ENCODE measurements at places on chromosomes 7 and 10. TPM values are rescaled to one million over a fixed set of nuclear protein-coding genes. Genes with fewer than 3 reads are reported as not detected.

- DNase-seq, result peak; percentile 12
Observed at GRCh38 chr7:112383671-112384417, 66.4 kb upstream of the IFRD1 start.

GRCh38 chr10:63887023-63887589 lies 365.9 kb downstream of the REEP3 start:
- DNase-seq, result no peak

GRCh38 chr7:24871770-24872169 lies 108.2 kb downstream of the OSBPL3 start:
- no peak for DNase-seq

GRCh38 chr7:24279512-24279911 lies 4.5 kb upstream of the NPY start:
- DNase-seq, result no peak

DNA sequence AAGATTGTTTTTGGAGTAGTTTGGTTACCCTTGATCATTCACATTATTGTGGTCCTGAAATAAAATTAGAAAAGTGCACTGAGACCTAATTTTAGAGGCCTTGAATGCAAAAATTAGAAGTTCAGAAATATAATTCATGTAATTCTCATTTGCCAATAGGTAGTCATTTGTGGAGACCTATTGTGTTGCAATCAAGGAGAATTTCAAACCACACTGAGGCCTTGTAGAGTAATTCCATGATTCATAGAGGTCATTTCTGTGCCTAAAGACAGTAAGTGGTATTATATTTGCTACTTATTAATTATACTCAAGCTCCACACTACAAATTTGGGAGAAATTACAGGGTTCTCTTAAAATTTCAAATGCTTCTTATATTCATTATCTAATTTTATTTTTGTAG lies 946.8 kb upstream of the POT1 start:
- no peak for DNase-seq

DNA sequence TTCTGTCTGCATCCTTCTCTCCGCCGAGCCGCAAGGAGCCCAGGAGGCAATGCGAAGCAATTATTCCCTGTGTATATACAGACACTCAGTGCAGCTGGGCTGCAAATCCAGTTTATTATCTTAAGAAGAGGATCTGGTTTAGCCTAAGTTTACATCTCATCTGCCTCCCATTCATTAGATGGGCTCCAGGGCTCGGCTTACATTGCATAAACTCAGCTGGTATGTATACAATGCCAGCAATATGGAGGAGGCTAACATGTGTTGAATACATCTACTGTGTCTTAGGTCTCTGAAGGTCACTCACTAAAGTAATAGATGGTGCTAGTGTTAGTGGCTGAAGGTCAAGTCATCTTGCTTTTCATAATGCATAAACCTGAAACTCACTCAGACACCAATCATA lies 996.8 kb downstream of the KCNMA1 start:
- DNase-seq, result no peak

GRCh38 chr10:103111031-103111917 lies 81.8 kb downstream of the NT5C2 start:
- no peak for DNase-seq

GRCh38 chr7:44808914-44809393 lies 12.5 kb downstream of the PPIA start:
- no peak for DNase-seq

- DNase-seq, result no peak
Observed at GRCh38 chr7:117552660-117553059, 72.8 kb downstream of the CFTR start.

- no peak for DNase-seq
Observed at GRCh38 chr10:131452926-131453720, 141.6 kb upstream of the TCERG1L start.

GRCh38 chr7:70093205-70093904 lies 495.1 kb downstream of the AUTS2 start:
- DNase-seq, result no peak

GRCh38 chr7:25759286-25759685 lies 392.7 kb upstream of the NFE2L3 start:
- DNase-seq, result no peak

GRCh38 chr10:114761205-114762193 lies 60.1 kb upstream of the FHIP2A start:
- DNase-seq, result no peak

DNA sequence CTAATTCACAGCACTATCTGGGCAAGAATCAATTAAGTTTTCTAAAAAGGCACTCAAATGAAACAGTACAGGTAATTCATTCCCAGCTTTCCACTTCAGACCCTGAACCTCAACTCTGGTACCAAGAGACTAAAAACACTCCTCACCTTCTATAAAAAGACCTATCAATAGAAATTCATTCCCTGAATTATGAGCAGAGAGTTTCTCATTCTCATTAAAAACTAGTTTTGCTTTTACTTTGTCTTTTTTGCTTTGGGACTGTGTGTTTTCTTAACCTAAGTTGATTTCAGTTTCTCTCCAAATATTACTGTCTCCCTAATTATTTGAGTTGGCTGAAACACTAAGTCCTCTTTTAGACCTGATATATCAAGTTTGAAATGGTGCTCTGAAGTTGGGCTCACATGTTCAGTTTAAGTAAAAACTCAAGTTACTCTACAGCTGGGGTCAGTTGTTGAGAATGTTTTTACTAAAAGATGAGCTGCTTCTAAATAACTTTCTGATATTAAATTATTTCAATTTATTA lies 189.5 kb downstream of the JAZF1 start:
- no peak for DNase-seq

GRCh38 chr10:27134371-27134770 lies 19.8 kb downstream of the YME1L1 start:
- DNase-seq, result no peak

DNA sequence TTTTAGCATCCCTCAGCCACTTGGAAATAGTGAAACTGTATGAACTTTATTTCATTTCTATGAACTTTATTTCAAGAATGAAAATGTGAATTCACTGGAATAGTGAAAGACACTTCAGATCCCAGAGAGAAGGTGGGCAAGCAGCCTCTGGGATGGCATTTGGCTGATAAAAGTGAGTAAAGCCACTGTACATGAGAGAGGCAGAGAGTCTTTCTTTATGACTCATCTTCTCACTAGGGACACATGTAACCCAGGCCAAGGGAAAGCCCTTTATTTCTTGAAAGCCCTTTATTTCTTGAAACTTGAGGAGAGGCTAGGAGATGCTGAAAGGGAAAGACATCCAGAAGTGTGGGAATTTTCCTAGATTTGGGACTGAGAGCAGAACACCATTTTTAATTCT lies 148.9 kb upstream of the SMIM30 start:
- DNase-seq, result no peak

GRCh38 chr10:96497391-96497790 lies 16.3 kb downstream of the TLL2 start:
- no peak for DNase-seq

DNA sequence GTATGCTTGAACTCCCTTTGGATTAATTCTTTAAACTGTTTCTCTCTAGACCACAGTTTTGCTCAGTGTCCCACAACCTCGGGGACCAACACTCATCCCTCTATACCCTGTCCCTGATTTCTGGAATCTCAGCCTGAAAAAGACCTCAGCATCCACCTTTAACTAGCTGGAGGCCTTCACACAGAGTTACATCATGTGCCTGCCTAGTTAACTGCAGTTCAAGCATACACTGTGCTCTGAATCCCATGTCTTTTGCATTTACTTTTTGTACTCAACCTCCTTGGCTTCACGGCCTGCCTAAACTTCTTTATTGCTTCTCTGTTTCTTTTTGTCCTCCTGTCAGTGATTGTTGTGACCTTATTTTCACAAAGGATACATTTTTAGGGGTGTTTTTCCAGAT lies 66.7 kb downstream of the PRKG1 start:
- no peak for DNase-seq

DNA sequence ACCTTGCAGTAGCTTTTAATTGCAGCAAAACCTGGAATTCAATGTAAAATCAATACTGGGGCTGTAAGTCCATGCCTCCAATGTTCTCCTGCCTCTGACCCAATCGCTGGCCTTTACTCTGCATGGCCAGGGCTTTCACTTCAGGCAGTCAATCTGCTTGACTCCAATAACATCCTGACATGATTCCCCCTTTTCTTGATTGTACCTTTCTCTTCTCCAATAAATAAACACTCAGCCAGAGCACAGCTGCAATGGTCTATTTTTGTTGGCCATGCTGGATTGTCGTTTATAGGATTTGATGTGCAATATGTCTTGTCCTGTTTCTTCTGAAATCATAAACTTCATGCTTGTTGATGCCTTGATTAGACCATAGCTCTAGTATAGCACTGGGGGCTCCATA lies 97.8 kb upstream of the COL1A2 start:
- no peak for DNase-seq

DNA sequence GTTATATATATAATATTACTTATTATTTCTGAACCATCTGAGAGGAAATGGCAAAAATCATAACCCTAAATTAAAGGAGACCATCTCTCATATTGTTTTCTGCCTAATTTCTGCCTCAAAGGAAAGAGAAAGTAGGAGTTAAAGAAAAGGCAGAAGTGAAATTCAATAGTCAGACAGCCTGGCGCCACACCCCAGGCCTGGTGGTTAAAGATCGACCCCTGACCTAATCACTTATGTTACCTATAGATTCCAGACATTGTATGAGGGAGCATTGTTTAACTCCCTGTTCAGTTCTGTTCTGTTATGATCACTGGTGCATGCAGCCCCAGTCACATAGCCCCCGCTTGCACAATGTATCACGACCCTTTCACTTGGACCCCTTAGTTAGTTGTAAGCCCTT lies 24.9 kb upstream of the CHST3 start:
- DNase-seq, result no peak

- no peak for DNase-seq
Observed at GRCh38 chr10:680146-680545, 9.3 kb downstream of the DIP2C start.

DNA sequence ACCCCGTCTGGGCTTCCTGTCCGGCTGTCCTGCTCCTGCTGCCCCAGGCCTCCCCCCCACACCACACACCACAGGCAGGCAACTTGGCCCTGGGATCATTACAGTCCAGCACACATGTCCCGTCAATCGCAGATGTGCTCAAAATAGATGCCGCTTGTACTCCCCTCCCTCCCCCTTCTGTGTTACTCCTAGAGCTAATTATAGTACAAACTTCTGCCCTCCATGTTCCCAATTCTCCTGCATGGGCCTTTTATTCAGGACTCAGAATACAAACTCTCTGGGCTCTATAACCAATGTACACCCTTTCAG lies at the start of gene SYNPO2L:
Gene SYNPO2L (minus strand): TSS at position 40 of the 309 bp plus-strand sequence. CDS start 107 bp downstream, outside the sequence.
- DNase-seq, result no peak

- DNase-seq, result no peak
Observed at GRCh38 chr10:43193496-43194080, 55.3 kb downstream of the CSGALNACT2 start.

DNA sequence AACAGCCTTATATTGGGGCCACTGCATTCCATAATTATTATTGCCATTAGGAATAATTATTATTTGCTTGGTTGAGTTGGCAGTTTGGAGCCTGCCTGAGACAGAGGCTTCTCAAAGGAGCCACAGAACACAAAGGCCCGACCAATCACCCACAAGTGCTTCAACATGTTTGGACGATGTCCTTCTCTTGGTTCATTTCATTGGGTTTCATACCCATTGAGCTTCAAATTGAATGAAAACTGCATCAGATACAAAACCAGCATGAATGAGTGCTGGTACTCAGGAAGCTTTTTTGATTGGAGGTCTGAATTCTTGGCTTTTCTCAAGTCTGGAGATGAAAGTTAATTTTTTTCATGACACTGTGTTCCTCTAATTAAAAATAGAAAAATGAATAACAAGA lies 168.3 kb downstream of the CREB5 start:
- no peak for DNase-seq

DNA sequence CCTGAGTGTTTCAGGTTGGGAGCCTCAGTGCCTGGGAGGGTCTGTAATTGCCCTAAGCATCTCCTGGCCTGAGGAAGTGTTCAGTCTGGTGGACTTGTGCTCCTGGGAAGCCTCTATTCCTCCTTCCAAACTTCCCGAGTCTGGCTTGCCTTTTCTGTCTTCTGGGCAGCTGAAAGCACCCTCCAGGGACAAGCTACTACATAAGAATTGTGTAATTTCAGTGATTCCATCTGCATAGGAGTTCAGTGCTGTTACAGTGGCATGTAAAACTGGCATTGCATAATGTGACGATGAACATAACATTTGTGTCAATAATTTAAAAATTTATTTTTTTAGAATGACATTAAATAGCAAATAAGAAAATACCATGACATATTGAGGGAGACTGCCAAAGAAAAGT lies 109.3 kb downstream of the AOAH start:
- no peak for DNase-seq

- DNase-seq, result peak; percentile 49
Observed at GRCh38 chr7:129780974-129781927, 169.7 kb downstream of the NRF1 start.

GRCh38 chr10:58856508-58857240 lies 319.8 kb upstream of the PHYHIPL start:
- no peak for DNase-seq

- no peak for DNase-seq
Observed at GRCh38 chr10:89235073-89235798, 16.3 kb downstream of the LIPA start.

DNA sequence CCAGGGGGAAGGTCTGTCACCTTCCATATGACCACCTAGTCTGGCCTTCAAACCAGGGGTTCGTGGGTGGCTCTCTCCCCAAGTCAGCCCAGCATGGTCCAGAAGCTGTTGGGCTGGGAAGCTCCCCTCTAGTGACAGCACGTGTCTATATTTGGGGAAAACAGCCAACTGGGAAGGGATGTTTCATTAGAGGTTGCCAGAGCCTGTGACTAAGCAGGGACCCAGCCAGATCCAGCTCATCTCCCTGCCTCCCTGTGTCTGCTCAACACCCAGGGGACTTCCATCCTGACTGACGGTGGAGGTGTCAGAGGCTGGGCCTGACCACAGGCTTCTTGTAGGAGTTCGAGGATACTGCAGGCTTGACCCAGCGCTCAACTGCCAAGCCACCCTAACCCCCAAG lies 10.5 kb downstream of the STYXL1 start:
- DNase-seq, result no peak

CYP3A4 gene
- not detected for total RNA-seq

ATOH7 gene
- not detected for total RNA-seq

PON1 gene
- not detected for total RNA-seq

GRM8 gene
- total RNA-seq, result not detected

ASAH2B gene
- 3.8 TPM for total RNA-seq

ATXN7L1 gene
- 4.8 TPM for total RNA-seq

MACC1 gene
- total RNA-seq, result 0.38 TPM

NT5C3A gene
- 34.2 TPM for total RNA-seq

ANKRD30A gene
- not detected for total RNA-seq

TET1 gene
- 1.1 TPM for total RNA-seq

GBX1 gene
- total RNA-seq, result not detected

TAF6 gene
- 55.3 TPM for total RNA-seq

ODAD2 gene
- total RNA-seq, result 0.40 TPM

ZNF783 gene
- 13.2 TPM for total RNA-seq

C10orf105 gene
- 0.27 TPM for total RNA-seq

SFRP5 gene
- 0.60 TPM for total RNA-seq

LIPK gene
- total RNA-seq, result not detected

VWDE gene
- 1.4 TPM for total RNA-seq

ZNF479 gene
- total RNA-seq, result not detected

GRID1 gene
- not detected for total RNA-seq
